Cardiac septum (tissue), 1 donor: ENCODE measurements at places on chromosomes 11 and 22.

- DNase-seq: no peak
These were observed 73.0 kb downstream of the CYB5R2 start for GRCh38 chr11:7600205-7600775.

- DNase-seq: no peak
These were observed 95.0 kb downstream of the PDHX start for GRCh38 chr11:35011389-35011788.

GRCh38 chr11:76997512-76997911 lies 36.7 kb upstream of the B3GNT6 start:
- DNase-seq: no peak

- no peak for DNase-seq
These were observed 59.3 kb downstream of the MORC2 start for GRCh38 chr22:30909306-30909705.

GRCh38 chr11:118148240-118148639 lies 4.4 kb downstream of the SCN4B start:
- no peak for DNase-seq

GRCh38 chr11:1082728-1083620 lies 8.3 kb downstream of the MUC2 start:
- DNase-seq: peak; percentile 68

GRCh38 chr22:37234736-37235711 lies 9.0 kb downstream of the RAC2 start:
- DNase-seq: no peak

- DNase-seq: peak; percentile 83
These were observed 63.8 kb upstream of the APOA1 start for GRCh38 chr11:116901211-116901610.

- no peak for DNase-seq
These were observed 5.4 kb downstream of the FAM83F start for GRCh38 chr22:40000171-40000570.

GRCh38 chr11:21888814-21889213 lies 304.1 kb upstream of the ANO5 start:
- no peak for DNase-seq

DNA sequence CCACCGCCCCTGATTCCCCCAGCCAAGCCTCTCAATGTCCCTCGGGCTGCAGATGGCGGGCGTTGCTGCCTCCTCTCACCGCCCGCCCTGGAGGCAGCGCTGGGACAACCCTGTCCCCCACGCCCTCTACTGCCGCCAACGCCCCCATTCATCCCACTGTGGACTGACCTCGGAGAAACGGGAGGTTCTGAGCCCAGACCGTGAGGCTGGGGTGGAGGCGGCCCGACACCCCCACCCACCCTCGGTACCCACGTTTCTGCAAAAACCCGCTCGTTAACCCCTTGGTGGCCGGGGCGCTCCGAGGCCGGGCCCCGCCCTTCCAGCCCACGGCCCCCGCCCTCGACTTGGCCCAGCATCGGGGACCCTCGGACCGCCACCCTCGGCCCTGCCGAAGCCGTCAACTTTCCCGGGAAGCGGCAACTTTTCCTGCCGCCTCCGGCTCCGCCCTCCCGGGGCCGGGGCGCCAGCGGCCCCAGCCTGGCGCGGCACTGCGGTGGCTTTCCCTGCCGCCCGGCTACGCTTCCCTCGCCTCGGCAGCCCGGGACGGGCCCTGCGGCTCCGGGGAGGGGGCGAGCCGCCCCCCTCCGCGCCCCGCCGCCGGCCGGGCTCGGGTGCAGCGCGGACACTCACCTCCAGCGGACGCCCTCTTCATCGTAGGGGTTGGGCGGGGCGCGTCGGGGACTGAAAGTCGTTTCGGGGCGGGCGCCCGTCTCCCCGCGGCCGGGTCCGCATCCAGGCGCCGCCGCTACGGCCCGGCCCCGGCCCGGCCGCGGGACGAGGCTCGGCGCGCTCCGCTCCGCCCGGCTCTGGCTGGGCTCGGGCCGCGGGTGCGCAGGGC lies 458 bp downstream of the RTN4R start:
- no peak for DNase-seq

- peak; percentile 5 for DNase-seq
These were observed 670.9 kb downstream of the BRD1 start for GRCh38 chr22:49156662-49157285.

- DNase-seq: no peak
These were observed at the start of gene NAALADL1 for GRCh38 chr11:65058419-65059054. NAALADL1 (minus strand) TSS chr11:65058553; CDS start chr11:65058521, 32 bp downstream.

DNA sequence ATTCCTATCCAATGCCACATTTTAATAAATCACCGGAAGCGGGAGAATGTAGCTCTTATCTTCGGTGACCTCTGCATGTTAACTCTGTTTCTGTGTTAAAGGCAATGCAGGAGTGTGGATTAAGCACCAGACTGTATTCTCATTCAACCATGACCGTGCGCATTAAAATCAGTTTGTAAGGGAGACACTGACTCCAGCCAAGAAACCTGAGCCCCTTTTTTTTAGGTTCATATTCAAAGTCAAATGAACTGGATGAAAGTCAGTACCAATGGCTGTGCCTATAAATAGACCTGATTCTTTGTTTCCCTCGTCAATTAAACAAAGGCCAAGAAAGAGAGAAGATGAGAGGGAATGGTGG lies 32.2 kb downstream of the C11orf91 start:
- DNase-seq: no peak

DNA sequence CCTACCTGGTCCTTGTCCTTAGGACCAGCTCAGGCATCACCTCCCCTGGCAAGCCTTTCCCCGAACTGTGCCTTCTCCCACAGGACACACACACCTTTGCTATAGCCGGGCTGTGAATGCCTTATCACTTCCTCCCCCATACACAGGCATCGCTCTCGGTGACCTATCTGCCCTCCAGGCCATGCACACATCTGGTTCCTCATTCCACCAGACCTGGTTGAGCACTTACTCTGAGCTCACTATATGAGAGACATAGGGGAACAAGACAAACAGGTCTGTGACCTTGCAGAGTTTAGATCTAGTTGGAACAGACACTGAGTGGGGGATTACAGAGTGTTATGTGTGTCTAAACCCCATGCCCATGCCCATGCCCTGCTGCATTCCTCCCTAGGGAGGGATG lies 3.1 kb upstream of the BCR start:
- no peak for DNase-seq

DNA sequence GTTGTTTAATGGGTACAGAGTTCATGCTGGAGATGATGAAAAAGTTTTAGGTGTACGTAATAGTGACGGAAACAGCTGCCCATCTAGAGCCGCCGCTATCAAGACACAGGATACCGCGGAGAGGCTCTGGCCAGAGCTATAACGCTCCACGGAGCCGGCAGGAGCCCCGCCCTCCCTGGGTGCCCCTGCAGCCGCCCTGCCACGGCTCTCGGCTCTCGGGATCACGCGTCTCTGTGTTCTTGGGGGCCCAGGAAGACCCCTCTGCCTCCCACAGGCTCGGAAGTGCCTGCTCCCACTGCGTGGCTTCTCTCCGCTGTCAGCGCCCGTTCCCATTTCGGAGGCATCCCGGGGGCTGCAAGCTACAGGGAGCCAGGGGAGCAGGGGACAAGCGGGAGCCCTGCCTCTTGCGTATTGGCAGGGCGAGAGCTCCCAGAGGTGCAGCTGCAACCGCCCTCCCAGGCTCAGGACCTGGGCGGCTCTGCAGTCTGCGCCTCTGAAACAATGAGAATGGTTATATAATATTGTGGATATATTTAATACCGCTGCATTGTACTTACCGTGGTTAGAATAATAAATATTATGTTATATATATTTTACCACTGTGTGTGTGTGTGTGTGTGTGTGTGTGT lies 13.7 kb downstream of the GLYATL2 start:
- no peak for DNase-seq

GRCh38 chr11:78268591-78269410 lies 80.1 kb downstream of the USP35 start:
- peak; percentile 78 for DNase-seq

GRCh38 chr11:61529537-61530225 lies 21.1 kb downstream of the LRRC10B start:
- DNase-seq: no peak

DNA sequence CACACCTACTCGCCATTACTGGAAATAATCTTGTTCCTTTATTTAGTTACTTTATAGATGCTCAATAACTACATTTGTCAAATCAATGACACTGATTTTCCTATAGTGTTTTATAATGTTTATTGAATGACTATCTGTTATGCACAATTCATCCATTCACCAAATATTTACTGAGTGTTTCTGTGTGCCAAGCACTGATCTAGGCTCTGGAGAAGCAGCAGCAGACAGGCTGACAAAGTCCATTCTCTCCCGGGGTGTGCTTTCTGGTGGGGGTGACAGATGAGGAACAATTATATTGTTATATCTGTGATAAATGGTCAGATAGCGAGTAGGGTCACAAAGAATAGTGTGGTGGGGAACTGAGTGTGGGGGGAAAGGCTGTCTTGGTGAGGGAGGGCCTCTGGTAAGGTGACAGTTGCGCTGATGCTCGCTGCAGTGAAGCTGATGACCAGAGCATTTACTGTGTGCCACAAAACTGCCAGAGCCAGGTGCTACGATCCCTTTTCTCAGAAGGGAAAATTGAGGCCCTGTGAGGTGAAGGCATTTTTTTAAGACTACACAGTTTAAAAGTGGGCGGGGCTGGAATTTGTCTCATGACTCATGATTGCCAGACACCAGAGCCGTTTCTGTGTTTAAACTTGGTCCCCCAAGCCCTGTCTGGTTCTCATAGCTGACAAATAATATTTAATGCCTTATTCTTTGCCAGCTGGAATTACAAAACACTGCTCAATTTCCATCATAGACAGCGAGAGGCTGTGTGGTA lies 10.2 kb downstream of the PACS1 start:
- no peak for DNase-seq

DNA sequence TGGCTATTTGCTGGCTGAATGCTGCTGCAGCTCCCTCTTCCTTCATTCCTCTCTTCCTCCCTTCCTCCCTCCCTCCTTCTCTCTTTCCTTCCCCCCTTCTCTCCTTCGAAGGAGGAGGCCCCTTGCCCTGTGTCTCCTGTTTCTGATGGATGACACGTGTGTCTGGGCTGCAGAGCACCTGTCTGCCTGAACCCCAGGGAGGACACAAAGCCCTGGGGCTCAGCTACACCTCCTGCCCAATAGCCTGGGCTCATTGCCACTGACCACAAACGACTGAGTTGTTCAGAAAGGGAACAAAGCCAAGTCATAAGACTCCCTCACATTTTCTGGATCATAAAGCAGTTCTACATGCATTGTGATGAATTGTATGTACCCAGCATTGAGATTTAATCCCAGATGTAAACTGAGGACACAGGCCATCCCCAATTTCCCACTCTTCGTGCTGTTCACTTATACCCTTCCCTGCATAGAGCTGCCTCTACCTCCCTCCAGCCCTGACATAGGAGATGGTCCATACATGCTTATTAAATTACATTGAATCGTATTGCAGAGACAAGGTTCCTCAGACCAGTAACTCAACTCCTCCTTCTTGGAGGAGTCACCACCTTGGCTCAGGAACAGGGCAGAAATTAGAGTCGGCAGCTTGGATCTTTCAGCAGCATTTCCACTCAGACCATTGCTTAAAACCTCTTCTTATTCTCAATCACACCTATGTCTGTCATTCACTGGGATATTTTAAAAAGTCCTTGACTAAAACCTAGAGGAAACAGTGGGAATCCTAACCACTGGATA lies 1.2 kb downstream of the CSRP3 start:
- DNase-seq: no peak

DNA sequence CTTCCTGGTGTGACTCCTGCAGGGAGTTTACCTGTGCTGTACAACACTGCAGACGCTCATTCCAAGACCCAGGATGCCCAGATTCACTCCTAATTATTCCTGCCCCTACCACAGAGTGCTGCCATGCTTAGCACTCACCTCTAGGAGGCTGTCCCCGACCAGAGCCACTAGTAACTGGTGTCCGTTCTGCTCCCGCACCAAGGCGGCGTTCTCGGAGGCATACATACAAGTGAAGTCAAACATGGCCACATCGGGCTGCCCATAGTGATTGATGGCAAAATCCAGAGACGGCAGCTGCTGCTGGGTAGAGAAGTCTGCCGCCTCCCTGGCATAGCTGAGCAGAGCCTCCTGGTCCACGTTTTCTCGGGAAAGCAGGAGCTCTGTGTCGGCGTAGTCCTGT lies 122.3 kb upstream of the BID start:
- no peak for DNase-seq

- no peak for DNase-seq
These were observed 1.7 kb upstream of the SORL1 start for GRCh38 chr11:121450401-121450800.

GRCh38 chr22:41563051-41563711 lies 2.4 kb downstream of the CSDC2 start:
- DNase-seq: no peak

GRCh38 chr11:60831143-60831500 lies 10.8 kb upstream of the CCDC86 start:
- DNase-seq: peak; percentile 91

DNA sequence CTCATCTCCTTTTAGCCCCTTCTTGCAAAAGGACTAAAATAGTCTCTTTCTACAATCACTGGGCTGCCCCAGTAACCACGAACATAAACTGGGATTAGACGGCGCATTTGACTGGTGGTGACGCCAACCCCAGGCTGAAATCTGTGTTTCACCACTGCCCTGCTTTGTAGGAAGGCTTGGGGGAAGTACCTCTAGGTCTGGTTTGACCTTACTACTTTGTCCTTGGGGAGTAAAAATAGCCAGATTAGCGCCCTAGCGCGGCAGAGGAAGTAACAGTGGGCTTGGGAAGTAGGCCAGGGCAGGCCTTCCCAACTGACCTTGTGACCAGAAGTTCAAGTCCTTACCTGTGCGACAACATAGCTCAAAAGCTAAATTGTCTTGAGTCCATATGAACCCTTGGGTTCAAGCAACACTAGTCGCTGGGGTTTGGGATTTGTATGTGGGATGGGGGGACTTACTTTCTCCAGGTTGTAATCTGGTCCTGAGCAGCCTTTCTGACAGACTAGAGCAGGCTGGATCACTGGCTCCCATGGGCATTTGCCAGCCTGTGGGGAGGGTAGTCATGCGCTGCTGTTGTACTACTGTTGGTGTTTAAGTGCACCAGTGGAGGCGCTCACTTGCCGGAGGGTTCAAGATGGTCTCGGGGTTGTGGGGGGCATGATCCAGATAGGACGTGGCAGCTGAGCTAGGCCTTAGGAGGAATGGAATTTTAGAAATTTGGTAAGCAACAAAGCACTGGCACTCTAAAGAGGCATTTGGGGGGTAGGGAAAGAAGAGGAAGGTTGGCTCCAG lies 953 bp upstream of the PACS1 start:
- DNase-seq: peak; percentile 85

GRCh38 chr11:30310623-30311022 lies 12.3 kb upstream of the ARL14EP start:
- DNase-seq: no peak

- no peak for DNase-seq
These were observed 5.4 kb downstream of the WNT7B start for GRCh38 chr22:45971408-45972028.

DNA sequence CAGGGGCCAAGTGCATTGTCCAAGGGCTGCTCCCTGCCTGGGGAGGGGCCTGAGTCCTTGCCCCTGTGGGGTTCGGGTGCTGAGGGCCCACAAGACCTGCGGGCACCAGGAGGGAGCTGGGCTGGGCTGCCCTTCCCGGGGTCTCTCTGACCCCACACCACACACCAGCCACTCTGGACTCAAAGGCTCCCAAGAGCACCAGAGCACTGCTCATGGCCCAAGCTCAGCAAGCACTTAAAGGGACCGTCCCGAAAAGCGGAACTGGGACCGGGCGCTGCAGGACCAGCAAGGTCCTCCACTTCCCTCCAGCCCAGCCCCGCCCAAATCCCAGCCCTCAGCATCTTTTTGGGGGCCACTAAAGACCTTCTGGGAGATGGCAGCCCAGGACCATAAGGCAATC lies 5.3 kb downstream of the LSP1 start:
- DNase-seq: no peak

- DNase-seq: no peak
These were observed 2269.3 kb upstream of the RAG2 start for GRCh38 chr11:38867338-38867737.

GRCh38 chr11:116357784-116358544 lies 414.8 kb downstream of the BUD13 start:
- no peak for DNase-seq
